GM12891 (cell line): ENCODE measurements at places on chromosomes 2 and 18.

DNA sequence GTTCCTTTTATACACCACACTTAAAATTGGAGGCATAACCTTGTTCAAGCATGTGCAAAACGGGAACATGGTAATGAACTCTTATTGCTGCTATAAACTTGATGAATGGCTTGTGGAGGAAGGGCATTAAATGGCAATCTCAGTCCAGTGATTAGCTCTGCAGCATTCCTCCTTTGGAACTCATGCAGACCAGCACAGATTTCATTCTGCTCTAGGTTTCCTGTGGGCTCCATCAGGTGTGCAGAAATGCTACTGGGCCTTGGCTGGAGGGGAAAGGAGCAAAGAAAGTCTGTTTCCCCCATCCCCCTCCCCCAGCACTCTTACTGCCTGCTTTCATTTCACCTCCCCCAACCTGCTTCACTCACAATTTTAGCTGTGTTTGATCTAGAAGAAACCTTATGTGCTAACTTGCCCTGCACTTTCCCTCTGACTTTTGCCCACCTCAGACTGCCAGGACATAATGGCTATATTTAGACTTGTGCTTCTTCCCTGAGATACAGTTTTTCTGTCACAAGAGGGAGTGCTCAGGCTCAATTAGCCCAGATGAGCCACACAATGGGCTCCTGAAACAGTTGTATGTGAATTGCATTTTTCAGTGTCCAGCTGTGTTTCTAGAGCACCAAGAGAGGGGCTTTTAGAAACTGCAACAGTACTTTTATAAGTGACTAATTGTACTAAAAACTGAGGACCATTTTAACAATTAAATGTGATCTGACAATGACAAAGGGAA, 109.8 kb downstream of the FSHR start:
- no peak for DNase-seq

DNA sequence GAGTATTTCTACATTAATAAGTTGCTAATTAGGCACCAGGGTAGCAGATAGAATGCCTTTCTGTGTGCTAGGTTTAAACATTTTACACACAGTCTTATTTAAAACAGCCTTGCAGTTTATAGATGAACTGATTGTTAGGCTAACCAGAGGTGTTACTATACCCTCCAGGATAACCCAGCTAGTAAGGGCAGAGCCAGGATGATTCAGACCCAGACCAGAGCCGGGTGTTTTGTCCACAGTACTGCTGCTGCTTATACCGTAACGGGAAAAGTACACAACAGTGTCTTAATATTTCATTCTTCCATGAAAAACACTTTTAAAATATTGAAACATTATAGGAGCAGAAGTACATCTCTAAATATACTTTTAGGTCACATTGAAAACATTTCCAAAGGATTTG, 82.7 kb downstream of the MALT1 start:
- no peak for DNase-seq

GRCh38 chr2:200703127-200703925, 108.4 kb upstream of the BZW1 start:
- DNase-seq = no peak

DNA sequence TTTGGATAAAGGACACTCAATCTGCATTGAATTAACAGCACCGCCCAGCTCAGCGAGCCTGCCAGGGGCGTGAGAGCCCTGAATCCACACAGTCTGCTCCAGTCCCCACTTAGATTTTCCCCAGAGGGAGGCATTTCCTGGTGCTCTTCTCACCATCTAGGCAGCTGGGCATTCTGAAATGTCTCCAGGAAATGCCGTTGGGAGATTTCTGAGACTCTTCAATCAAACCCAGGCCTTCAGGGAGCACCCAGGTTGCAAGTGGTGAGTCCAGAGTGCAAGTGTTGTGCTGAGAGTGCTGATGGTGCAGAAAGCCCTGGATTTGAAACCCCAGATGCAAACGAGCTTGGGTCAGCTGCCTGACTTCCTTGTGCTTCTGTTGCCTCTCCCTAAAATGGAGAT, 23.4 kb upstream of the TMEM37 start:
- no peak for DNase-seq

DNA sequence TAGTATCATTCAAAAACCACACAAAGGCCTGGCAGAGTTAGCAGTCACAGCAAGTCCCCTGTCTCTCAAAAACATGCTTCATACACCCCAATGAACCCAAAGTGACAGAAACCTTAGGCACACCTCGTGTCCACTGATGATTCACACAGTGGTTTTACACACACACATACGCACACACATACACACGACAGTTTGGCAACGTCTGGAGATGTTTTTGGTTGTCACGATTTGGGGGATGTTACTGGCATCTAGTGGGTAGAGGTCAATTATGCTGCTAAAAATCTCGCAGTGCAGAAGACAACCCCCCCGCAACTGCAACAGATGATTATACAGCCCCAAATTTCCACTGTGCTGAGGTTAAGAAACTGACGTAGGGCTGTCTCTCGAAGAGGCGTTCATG, 72.9 kb upstream of the PARD3B start:
- DNase-seq = no peak

DNA sequence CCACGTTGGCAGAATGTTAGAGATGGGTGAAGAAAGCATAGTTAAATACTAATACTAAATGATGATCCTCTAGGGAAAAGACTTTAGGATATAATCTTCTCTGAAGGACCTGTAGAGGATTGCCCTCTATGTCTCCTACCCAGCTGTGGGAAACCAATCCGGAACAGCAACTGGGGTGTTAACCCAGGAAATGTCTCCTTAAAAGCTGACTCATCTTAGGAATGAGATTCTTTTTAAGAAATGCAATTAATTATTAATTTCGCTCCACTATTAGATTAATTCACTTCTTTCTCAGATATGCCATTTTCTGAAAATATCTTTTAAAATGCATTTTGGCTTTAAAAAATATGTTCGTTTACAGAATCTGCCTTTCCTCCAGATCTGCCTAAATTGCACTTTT, 7.4 kb downstream of the SCN3A start:
- DNase-seq = no peak

DNA sequence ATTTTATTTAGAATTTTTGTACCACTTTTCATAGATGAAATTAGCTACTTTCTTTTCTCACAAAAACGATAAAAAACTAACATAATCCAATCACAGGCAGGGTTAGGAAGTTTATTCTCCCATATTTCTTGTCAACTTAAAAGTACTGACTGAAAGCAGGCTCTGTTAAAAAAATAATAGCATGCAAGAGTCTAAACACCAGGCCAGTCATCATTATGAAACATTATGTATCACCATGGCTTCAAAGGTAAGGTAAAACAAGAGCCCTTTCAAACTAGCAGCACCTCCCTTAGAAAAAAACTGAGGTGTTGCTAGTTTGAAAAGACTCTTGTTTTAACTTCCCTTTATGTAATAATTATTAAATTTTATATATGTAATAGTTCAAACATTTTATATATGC, 848.0 kb downstream of the RNF144A start:
- DNase-seq = no peak

GRCh38 chr2:126913329-126913728, 14.6 kb downstream of the TEX51 start:
- no peak for DNase-seq

DNA sequence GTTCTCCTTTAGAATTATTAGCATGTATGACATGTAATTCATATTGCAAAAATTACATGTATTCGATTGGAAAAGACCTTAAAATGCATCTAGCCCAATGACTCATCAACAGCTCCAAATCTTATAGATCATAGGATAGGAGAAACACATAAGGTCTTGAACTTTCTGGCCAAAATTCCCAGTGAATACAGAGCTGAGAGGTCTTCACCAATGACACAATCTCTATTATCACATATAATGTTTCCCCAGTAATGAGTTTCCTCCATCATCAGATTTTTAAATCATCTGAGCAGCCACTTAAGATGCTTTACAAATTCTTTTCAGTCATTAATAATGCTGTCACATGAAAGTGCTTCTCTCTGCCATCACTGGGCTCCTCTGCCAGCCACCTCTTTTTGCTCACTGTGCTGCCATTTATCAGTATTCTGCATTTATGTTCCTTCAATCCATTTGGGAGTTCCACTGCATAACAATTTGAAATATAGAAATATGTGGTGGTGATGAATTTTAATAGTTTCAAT, 804.9 kb downstream of the SUCLG1 start:
- no peak for DNase-seq

DNA sequence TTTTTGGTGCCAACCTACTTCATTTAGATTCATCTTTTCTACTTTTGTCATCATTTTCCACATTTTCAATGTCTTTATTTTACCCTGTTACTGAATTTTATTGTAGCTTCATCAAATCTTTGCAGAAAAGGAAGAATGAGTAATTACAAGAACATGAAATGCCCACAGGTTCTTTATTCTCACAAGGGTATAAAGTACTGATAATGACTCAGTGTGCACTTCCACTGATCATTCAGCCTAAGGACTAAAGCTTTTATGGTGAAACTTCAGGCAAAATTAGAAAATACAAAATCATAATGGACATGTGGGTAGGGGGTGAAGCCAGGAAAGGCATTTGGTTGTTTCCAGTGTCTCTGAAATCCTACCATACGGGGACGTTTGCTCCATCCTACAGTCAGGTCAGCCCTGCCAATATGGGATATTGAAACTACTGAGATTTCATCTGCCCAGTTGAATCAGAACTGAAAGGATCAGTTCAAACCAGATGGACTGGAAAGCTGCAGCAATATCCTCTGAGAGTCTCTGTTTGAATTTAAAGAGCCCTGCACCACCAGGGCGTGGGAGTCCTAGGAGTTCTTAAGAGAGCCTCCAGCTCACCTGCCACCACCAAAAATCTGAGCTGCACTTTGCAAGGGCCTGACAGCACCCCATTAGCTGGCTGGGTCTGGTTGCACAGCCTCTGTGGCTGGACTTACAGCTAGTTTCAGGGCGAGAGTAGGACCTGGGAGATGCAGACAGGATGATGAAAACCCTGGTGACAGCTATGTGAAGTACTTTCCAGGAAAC, 390.4 kb downstream of the CMPK2 start:
- DNase-seq = peak; percentile 16

DNA sequence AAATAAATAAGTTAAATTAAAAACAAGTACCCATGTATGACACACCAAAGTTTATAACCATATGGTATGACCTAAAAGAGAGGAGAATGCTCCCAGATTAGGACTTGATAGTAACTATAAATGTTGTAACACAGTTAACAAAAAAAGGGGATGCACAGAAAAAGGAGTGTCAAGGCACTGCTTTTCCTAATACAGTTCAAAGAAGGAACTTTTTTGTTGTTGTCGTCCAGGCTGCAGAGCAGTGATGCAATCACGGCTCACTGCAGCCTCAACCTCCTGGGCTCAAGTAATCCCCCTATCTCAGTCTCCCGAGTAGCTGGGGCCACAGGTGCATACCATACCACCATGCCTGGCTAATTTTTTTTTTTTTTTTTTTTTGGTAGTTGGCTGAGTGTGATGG, 2.7 kb downstream of the NARS1 start:
- no peak for DNase-seq

DNA sequence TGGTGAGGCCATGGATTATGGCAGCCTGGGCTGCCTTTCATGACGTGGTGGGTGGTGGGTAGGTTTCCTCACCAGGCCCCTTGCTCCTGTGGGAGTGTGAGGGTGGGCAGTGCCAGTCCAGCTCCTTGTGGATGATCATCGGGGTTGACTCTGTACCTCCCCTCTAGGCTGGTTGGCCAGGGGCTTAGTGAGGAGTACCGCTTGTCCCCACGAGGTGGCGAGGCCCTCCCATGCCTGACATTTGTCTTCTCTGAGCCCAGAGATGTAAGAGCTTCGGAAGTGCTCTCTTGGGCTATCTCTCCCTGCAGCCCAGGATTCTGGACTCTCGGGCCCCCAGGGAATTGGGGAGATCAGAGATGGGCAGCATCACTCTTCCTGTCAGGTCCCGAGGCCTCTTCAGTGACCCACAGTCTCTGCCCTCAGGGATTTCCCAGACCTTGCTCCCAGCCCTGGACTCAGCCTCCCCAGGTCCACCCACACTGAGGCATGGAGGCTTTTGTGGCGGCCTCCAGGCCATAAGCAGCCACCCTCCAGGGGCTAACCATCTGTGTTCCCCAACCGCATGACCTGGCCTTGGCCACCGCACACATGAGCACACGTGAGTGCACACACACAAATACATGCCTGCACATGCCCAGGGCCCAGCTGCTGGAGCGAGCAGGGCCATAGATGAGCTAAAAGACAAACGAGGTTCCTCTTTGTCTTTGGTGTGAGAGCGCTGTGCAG, 6.5 kb downstream of the SPR start:
- DNase-seq = peak; percentile 51

DNA sequence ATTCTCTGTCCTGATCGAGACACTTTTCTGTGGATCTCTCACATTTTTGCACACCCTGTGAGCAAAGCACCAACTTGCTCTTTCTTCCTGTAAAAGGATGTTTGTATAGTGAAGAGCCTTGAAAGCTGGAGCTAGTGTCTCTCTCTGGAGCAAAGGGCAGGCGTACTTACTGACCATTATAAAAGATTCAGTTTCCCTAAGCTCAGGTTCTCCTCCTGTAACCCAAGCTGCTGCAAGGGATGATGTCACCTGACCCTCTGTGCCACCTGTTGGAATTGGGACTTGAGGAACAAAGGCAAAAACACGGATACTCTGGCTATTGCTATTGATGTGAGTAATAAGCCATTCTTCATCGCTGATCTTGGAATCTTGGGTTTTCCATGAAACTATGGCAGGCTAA, 52.6 kb upstream of the NEMP2 start:
- no peak for DNase-seq

- no peak for DNase-seq
Observed at GRCh38 chr18:62157843-62158242, 29.0 kb downstream of the PIGN start.

- peak; percentile 47 for DNase-seq
Observed at GRCh38 chr2:237059155-237059875, 26.4 kb upstream of the COPS8 start.

DNA sequence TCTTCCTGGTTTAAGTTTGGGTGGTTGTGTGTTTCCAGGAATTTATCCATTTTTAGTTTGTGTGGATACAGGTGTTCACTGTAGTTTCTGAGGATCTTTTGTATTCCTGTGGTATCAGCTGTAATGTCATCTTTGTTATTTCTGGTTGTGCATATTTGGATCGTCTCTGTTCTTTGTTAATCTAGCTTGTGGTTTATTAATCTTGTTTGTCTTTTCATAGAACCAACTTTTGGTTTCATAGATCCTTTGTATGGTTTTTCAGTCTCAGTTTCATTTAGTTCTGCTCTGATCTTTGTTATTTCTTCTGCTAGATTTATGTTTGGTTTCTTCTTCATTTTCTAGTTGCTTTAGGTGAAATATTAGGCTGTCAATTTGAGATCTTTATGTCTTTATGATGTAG, 202.4 kb upstream of the ZSWIM2 start:
- no peak for DNase-seq

DNA sequence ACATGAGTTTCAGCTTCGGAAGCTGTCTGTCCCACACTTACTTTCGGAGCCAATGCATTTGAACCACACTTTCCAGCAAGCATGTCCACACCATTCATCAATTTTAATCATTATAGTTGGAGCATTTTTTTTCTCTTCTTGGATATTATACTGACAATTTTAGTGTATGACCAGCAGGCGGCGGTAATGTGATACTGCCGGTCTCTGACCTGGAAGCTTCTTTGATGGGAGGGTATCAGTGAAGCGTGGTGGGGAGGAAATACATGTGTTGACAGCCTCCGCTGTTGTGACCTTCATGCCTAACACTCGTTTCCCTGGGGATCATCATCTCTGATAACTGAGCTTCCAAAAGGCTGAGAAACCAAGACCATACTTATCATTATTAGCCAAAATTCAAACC, 231.7 kb downstream of the GBX2 start:
- no peak for DNase-seq

GRCh38 chr2:45843136-45843535, 191.7 kb downstream of the PRKCE start:
- no peak for DNase-seq
